Caki2 (cell line): ENCODE measurements at places on chromosomes 5 and 9. TPM values are rescaled to one million over a fixed set of nuclear protein-coding genes. Genes with fewer than 3 reads are reported as not detected.

The PAIP2 gene
- total RNA-seq: 40.6 and 41.9 TPM in 2 replicates

The ACTBL2 gene
- total RNA-seq: 0.23 and 1.0 TPM in 2 replicates

The ALDH1A1 gene
- total RNA-seq: 936 and 953 TPM in 2 replicates

The SLC6A18 gene
- total RNA-seq: not detected in 2 replicates

The SOHLH1 gene
- total RNA-seq: not detected in 2 replicates

The NPDC1 gene
- total RNA-seq: 31.8 and 45.1 TPM in 2 replicates

The FIBCD1 gene
- total RNA-seq: 25.8 and 33.0 TPM in 2 replicates

- DNase-seq: no peak
Observed at GRCh38 chr9:93171261-93171990, 12.5 kb upstream of the WNK2 start.

GRCh38 chr5:176774216-176775171 lies 35.9 kb upstream of the UNC5A start:
- no peak for DNase-seq

DNA sequence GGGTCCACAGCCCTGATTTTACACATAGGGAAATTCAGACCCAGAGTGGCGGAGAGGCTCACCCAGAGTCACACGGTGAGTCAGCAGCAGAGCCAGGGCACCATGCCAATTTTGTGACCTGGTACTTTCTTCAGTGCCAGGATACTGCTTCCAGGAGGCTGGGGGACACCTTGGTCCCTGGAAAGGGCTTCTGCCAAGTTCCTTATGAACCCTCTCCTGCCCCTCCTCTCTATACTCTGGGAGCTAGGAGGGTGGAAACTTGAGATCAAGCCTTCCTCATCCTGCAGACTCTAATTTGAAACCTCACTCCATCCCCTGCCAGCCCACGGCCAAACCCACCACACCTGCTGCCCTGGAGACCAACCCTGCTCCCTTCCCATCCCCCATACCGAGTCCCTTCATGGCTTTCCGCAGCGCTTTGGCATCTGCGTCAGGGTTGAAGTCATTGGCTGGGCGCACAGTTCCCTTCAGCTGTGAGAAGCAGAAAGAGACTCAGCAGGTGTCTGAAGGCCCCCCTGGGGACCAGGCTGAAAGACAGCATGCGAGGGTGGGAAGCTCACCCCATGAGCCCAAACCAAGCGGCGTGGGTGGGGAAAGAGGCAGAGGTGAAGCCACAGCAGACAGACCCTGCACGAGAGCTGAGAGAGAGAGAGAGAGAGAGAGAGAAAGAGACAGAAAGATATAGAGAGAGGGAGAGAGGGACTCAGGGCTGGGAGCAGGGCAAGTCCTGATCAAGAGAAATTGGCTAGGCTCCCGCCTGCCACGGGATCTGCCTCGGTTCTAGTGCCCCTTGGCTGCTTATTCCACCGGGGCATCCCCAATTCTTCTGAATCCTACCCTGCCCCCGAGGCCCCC lies 33.5 kb downstream of the ANXA6 start:
- peak; percentile 41 for DNase-seq

DNA sequence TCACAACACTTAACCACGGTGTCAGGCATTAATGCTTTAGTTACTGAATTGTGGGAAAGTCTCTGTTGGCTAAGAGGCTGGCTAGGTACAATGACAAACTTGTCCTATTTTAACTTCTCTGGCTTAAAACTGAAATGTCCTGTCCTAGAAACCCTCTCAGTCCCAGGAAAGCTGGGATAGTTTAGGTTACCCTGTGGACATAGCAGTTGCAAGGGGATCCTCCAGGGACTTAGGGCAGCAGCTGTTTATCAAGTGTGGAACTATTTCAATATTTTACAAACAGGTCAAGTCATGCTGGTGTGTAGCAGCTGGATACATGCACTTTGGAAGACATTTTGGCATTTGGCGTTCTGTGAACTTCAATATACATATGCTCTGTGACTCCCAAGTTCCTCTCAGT lies 95.0 kb upstream of the ARRDC3 start:
- DNase-seq: no peak

- no peak for DNase-seq
Observed at GRCh38 chr9:92564504-92564903, 28.7 kb upstream of the ECM2 start.

DNA sequence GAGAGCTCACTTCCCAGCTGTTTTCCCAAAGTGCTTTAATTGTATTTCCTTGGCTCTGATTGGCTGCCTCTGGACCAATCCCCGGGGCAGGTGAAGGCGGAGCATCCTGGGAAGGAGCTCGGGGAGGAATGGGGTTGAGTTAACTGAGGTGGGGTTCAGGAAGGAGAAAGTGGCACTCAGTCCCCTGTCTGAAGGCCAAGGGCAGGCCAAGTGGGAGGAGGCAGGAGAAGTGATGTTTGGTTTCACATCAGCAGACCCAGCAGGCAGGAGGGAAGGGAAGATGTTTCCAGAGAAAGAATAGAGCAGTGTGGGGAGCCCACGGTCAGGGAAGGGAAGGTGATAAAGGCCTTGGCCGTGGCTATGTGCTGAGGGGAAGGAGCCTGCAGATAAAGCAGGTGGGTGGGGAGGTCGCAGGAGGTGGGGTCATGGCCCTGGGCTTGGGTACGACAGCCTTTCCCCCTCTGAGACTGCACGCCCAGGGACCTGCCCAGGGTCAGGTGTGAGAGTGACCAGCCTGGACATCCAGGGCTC lies 3.1 kb downstream of the TSPAN17 start:
- no peak for DNase-seq

- DNase-seq: no peak
Observed at GRCh38 chr9:110197330-110198187, 10.4 kb downstream of the C9orf152 start.

DNA sequence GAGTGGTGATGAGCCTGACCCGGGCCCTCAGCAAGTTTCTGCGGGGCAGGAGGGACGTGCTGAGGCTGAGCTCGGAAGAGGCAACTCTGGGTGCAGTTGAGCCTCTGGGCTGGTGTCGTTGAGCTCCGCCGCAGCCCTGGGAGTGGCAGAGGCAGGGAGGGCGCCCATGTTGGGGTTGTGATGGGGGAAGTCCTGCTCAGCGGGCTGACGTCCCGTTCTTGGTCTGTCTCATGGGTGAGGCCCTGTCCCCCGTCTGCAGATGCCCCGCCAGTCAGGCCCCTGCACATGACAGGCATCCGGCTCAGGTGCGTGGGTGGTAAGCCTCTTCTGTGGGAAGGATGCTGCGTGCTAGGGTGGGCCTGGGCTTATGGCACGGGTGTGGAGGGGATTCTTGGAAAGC lies 64.3 kb downstream of the RXRA start:
- no peak for DNase-seq

- DNase-seq: no peak
Observed at GRCh38 chr5:123997064-123997461, 485.1 kb downstream of the CSNK1G3 start.

GRCh38 chr5:179817890-179818745 lies 2.6 kb upstream of the SQSTM1 start:
- DNase-seq: peak; percentile 87

- DNase-seq: no peak
Observed at GRCh38 chr5:129074903-129075302, 19.6 kb upstream of the ISOC1 start.

DNA sequence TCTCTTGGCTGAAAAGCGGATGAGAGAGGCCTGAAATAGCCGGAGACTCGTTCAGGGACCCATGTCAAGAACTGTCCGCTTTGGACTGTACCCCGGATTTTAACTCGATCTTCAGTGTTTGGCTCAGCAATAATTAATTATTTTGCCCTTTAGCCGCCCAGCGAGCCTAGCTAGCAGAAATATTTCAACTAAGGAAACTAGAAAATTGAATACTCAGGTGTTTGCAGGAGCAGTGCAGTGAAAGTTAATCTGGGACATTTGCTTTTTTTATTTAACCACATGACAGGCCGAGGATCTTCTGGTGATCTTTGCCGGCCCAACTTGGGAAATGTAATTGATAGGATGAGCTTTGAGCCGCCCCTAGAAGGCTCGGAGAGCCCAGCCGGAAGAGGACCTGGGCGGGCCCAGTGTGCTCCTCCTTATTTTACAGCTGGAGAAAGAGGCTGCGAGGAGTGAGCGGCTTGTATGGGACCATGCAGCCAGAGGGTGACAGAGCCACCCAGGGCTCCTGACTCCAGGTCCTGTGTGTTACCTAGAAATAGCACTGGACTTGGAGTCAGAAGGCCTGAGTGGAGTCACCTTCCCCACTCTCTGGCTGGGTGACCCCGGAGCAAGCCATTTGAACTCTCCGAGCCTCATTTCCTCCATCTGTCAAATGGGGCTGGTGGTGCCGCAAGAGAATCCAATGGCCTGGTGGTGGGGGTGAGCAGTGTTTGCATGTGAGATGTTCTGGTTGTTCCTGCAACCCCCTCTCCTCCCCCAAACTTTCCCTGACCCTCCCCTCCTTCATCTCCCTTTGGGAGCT lies 2.4 kb downstream of the PPARGC1B start:
- no peak for DNase-seq

DNA sequence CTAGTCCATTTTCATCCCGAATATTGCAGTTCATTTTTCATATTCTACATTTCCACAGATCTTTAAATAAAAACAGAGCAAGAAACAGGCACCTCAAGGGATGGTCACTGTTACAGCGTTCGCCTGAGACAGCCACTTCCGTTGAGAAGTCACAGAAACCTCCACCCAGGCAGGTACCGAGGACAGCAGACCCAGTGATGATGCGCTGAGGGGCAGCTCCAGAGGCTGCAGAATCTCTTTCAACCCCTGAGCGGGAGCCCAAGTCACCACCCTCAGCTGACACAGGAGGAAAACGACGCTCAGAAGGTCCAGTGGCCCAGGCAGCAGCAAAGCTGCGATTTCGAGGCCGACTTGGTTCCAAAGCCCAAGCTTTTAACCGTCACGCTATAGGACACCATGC lies 32.8 kb downstream of the ABO start:
- DNase-seq: no peak

GRCh38 chr5:167743695-167744464 lies 547.6 kb upstream of the WWC1 start:
- no peak for DNase-seq

- DNase-seq: no peak
Observed at GRCh38 chr5:120152931-120153330, 311.2 kb upstream of the PRR16 start.

- DNase-seq: no peak
Observed at GRCh38 chr5:6251565-6252102, 126.7 kb downstream of the MED10 start.

GRCh38 chr5:13830536-13830935 lies 114.0 kb downstream of the DNAH5 start:
- no peak for DNase-seq

DNA sequence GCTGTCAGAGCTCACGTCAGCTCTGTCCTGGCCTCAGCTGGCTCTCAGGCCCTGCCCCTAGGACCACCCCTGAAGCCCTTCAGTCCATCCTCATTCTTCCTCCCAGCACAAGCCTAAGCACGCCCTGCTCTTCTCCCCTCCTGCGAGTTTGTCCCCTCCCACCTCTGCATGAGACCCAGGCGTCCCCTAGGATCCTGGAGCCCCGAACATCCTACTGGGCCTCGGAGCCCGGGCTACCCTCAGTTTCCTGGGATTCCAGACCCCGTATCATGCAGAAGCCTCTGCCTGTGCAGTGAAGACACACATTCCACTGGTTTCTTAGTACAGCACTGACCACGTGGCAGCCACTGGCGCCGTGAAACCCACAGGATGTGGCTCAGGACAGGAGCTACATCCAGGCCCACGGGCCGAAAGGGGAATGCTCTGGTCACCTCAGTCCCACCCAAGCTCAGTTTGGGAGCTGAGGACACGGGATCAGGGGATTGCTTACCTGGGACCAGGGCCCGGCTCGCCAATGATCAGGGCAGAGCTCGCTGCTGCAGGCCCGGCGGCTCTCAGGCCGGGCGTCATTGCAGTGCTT lies 64.2 kb downstream of the ZNF354C start:
- no peak for DNase-seq

GRCh38 chr9:99034149-99034548 lies 70.8 kb upstream of the TGFBR1 start:
- DNase-seq: no peak

GRCh38 chr9:14007190-14007769 lies 306.7 kb downstream of the NFIB start:
- DNase-seq: no peak

GRCh38 chr5:137114529-137114928 lies 384.6 kb downstream of the SPOCK1 start:
- peak; percentile 25 for DNase-seq

GRCh38 chr9:5193345-5193744 lies 7.9 kb upstream of the INSL6 start:
- DNase-seq: no peak

GRCh38 chr9:92001244-92001643 lies 51.2 kb upstream of the ROR2 start:
- DNase-seq: no peak

- DNase-seq: no peak
Observed at GRCh38 chr5:149614034-149614907, 33.0 kb downstream of the ARHGEF37 start.

DNA sequence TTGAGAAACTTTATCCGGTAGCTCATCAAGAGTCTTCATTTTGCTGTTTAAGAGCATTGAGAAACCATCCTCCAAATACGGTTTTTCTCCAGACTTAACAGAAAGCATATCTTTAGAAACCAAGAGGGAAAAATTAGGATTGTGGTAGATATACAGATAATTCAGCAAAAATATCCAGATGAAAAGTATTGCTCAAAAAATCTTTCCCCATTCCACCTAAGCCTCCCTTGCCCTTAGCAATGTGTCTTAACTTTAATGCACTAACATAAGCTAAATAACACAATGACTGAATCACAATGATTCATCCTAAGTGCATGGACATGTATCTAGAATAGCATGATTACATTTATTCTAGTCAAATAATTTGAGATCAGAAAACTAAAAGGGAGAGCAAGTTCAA lies 130.3 kb upstream of the TARS1 start:
- DNase-seq: no peak

GRCh38 chr9:76403352-76403751 lies 9.1 kb upstream of the RFK start:
- peak; percentile 49 for DNase-seq

- DNase-seq: no peak
Observed at GRCh38 chr9:92738661-92739081, 26.0 kb downstream of the BICD2 start.

DNA sequence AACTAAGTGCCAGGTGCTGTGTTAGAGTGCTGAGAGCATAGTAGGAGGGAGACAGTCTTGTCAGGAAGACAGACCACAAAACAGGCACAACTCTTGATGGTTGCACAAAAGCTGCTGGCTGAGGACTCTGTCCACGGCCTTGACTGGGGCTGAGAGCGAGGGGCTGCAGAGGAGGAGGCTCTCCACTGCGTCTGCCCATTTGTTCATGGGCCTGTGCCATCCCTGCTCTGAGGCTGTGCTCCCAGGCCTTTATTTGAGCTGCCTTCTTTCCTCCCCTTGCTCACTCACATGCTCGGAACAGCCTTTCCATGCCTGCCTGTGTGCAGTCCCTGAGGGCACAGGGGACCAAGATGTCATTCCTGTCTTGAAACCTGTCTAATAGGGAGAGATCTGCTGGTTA lies 147.8 kb downstream of the CACNA1B start:
- DNase-seq: no peak

GRCh38 chr5:58040846-58041245 lies 419.0 kb downstream of the PLK2 start:
- DNase-seq: no peak
